ENCODE measurements at places on chromosomes 3 and 15.

DNA sequence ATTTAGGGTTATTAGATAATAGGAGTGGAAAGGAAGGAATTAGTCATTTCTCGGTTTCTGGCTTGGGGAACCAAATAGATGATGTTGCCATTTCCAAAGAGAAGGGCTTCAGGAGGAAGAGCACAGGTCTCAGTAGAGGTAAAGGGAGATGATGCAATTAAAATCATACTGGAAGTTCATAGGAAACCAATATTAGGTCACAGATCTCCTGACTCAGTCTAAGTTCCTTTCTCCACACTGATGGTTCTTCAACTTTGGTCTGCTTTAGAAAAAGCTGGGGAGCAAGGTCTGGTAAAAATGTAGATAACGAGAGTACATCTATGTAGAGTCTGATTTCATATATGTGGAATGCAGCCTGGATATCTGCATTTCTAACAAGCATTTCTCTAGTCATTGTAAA lies 130.9 kb downstream of the POLQ start:
- no peak for DNase-seq

- DNase-seq, result no peak
Observed at GRCh38 chr3:194103505-194103904, 32.4 kb upstream of the HES1 start.

DNA sequence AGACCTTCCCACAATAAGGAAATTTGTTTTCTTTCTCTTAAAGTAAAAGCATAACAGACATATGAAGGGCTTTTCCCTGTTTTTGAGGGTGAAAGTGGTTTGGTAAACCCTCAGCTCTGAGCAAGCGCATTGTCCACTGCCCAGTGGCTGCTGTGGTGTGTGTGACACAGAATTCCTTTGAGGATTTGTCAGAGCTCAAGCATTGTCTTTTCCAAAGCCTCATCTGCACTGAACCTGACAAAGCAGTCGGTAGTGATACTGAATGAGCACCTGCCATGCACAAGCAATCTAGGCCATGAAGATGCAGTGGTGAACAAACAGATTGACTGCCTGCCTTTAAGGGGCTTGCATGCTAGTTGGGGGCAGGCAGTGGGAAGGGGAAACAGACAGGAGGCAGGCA lies 128.3 kb downstream of the PLCL2 start:
- DNase-seq, result no peak

DNA sequence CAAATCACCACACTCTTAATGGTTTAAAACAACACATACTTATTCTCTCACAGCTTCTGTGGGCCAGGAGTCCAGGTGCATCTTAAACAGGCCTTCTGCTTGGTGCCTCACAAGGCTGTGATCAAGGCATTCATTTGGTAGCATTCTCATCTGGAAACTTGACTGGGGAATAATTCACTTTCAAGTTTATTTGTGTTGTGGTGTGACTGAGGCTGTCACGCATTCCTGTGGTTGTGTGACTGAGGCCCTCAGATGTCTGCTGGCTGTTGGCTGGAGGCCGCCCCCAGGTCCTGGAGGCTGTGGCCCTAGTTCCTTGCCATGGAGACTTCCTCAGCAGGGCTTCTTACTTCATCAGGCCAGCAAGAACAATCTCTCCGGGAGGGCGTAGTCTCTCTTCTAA lies 16.9 kb upstream of the FAM3D start:
- DNase-seq, result no peak

DNA sequence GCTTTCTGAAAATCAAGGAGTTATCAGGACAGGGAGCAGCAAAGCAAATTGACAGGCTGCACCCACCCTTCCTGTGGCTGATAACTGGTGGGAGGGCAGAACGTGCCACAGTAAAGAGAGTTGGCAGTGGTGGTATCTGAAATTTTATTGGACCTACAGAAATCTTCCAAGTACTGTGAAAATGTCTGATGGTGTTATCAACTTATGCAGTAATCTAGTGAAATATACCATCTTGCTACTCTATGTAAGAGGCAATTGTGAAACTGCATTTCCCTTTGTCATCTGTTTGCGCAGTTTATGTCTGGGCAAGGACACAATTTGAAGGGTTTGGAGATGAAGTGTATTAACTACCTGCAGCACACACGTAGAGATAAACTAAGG lies 1.5 kb downstream of the PLCL2 start:
- DNase-seq, result no peak

GRCh38 chr15:88981244-88982215 lies 68.4 kb upstream of the MFGE8 start:
- no peak for DNase-seq

- DNase-seq, result no peak
Observed at GRCh38 chr3:88131695-88132094, 18.1 kb upstream of the C3orf38 start.

GRCh38 chr3:152222327-152222726 lies 46.4 kb upstream of the MBNL1 start:
- no peak for DNase-seq

Measured in activated T-helper 1 cell treated with anti-CD3 and anti-CD28 coated beads, Interleukin-2, amount 50 U/mL, for 16 hours (primary cell).